ENCODE measurements at places on chromosomes 1 and 21.

GRCh38 chr21:45748593-45748992 lies 105.1 kb downstream of the PCBP3 start:
- DNase-seq = no peak

DNA sequence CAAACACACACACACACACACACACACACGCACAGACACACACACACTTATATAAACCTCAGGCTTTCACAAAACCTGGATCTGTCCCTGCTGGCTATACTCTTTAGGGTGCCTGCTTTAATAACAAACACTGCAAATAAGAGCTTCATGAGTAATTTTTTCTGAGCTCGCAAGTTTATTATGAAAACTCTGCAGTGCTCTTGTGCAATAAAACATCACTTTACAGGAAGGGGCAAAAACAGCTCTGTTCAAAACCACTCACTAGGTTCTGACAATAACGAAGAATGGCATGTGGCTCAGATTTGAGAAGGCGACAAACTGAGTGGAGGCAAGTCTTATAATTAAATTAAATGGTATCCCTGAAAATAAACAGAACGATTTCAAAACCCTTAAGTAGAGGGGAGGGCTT lies 42.6 kb upstream of the CTPS1 start:
- no peak for DNase-seq

GRCh38 chr1:8682573-8682972 lies 134.9 kb downstream of the RERE start:
- DNase-seq = no peak

- DNase-seq = no peak
Observed at GRCh38 chr1:160519642-160520435, 3.2 kb downstream of the SLAMF6 start.

DNA sequence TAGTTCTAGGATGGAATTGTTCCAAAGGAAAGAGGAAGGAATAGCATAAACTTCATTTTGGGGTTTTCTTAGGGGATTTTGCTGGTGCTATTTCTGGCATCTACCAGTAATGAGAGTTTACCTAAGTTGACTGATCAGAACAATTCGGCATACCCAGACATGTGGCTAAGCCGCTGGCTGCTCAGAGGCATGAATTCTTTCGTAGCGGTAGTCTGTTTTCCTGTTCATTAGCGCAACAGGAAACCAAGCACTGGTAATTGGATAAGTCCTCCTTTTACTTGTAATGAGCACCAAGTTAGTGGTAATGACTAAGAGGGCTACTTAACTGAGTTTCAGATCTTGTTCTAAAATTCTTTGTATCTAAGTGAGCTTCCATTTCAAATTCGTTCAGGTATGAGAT lies 38.6 kb downstream of the C21orf91 start:
- no peak for DNase-seq

- no peak for DNase-seq
Observed at GRCh38 chr1:109818988-109819764, 55.5 kb upstream of the EPS8L3 start.

DNA sequence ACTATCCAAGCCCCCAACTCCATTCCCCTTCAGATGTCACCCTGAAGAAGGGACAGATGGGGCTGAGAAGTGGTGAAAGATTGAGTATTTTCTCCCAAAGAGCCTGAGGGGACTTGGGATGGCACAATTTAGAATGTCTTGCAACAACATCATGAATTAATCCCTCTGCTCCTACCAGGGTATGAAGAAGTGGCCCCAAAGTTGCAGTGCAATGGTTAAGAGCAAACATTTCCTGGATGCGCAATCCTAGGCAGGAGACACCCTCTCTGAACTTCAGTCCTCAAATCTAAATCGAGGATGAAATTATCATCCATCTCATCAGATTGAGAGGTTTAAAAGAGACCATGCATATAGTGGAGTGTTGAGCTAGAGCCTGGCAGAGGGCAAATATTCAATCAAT lies 28.6 kb upstream of the CITED4 start:
- DNase-seq = no peak

DNA sequence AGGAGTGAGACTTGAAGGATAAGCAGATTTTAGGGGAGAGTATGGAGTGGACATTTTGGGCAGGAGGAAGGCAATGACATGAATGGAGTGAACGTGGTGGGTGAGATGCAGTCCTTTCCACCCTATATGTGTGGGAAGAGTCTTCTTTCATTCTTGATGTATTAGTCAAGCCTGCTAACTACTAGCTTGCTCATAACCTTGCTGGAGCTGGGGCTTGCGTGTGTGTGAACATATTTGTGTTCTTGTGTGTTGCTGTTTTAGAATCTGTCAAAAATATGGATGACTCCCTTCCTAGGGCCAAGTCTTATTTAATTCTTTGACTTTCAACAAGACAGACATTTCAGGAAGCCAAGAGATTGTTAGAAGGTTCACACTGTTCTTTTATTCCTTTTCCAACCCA lies 132.7 kb downstream of the UCK2 start:
- no peak for DNase-seq

DNA sequence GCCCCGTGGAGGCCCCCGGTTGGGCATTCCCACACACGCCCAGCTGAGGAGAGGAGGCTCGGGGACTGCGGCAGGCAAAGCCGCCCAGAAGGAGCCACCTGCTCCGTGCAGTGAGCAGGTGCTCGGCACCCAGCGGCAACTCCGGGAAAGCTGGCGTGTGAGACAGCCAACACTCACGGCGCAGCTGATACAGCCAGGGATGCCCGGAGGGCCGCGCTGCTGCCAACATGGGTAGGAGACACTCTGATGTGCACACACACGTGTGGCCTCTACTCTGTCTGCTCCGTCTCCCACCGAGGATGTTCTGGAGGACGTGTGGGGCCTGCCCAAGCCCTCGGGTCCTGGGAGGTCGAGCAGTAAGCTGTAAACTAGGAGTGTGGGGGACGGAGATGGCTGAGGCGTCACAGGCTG lies 12.9 kb downstream of the MORN1 start:
- DNase-seq = no peak

- DNase-seq = peak; percentile 50
Observed at GRCh38 chr1:55428944-55429931, 214.1 kb upstream of the USP24 start.

- DNase-seq = no peak
Observed at GRCh38 chr1:204617256-204618147, 68.0 kb downstream of the LRRN2 start.

DNA sequence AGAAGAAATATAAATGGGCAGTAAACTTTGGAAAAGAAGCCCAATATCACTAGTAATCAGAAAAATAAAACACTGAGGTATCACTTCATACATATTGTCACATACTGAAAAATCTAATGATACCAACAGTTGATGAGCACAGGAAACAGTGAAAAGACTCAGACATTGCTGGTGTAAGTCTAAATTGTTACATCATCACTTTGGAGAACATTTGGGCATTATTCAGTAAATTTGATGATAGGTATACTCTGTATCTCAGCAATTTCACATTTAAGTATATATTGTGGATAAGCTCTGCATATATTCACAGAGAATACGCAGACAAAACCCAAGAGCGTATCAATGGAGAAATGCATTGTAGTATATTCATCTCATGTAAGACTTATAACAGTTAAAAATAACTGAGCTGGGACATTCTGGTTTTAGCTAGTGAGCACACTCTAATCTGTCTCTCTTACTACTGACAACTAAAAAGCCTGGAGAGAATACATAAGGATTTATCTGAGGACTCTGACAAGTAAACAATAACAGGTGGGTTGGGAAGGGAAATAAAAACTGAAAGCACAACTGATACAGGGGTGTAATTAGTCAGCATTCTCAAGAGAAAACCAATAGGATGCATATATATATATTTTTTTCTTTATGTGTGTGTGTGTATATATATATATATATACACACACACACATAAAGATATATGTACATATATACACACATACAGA lies 212.7 kb upstream of the JUN start:
- no peak for DNase-seq

GRCh38 chr1:33460144-33460543 lies 12.3 kb upstream of the ZSCAN20 start:
- DNase-seq = no peak

DNA sequence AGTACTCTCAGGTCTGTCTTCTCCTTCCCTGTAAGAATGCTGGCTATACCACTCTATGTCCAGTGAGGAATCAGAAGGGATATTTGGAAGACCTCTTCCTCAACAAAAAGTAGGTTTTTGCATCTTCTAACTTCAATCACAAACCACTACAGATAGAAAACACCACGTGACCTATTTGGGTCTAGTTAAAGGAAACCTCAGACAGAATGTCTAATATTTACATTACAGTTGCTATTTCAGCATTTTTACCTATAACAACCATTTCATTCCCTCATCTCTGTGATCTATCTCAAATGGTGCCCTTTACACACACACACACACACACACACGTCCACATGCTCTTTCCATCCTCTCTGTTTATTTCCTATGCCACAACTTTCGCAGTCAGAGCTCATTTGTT lies 7.9 kb upstream of the ADORA3 start:
- DNase-seq = no peak

Data from omental fat pad (tissue), 4 donors.